ENCODE measurements at places on chromosomes 16 and 17. TPM values are rescaled to one million over a fixed set of nuclear protein-coding genes. Genes with fewer than 3 reads are reported as not detected.

The MIEF2 gene
- 9.3 TPM for total RNA-seq

The ITGA2B gene
- 1.1 TPM for total RNA-seq

The C16orf96 gene
- total RNA-seq, result 0.06 TPM

The SLFN11 gene
- total RNA-seq, result 5.9 TPM

The FAM171A2 gene
- 4.2 TPM for total RNA-seq

The OTOP3 gene
- not detected for total RNA-seq

The QRICH2 gene
- total RNA-seq, result 1.4 TPM

The PRKAR1A gene
- 195 TPM for total RNA-seq

The RNF166 gene
- 13.5 TPM for total RNA-seq

The GPR179 gene
- total RNA-seq, result 0.03 TPM

The RNF151 gene
- not detected for total RNA-seq

The ACAP1 gene
- 2.6 TPM for total RNA-seq

The MYH11 gene
- 0.09 TPM for total RNA-seq

Measured in A549 treated with dexamethasone at 1 μM for 4 hours (cell line).